Right atrium auricular region (tissue), 2 donors: ENCODE measurements at places on chromosomes 1 and 21. TPM values are rescaled to one million over a fixed set of nuclear protein-coding genes. Genes with fewer than 3 reads are reported as not detected.

Gene PCNT
- total RNA-seq, result 40.3 TPM

Gene RNF223
- total RNA-seq, result not detected

Gene VASH2
- total RNA-seq, result 0.82 TPM

DNA sequence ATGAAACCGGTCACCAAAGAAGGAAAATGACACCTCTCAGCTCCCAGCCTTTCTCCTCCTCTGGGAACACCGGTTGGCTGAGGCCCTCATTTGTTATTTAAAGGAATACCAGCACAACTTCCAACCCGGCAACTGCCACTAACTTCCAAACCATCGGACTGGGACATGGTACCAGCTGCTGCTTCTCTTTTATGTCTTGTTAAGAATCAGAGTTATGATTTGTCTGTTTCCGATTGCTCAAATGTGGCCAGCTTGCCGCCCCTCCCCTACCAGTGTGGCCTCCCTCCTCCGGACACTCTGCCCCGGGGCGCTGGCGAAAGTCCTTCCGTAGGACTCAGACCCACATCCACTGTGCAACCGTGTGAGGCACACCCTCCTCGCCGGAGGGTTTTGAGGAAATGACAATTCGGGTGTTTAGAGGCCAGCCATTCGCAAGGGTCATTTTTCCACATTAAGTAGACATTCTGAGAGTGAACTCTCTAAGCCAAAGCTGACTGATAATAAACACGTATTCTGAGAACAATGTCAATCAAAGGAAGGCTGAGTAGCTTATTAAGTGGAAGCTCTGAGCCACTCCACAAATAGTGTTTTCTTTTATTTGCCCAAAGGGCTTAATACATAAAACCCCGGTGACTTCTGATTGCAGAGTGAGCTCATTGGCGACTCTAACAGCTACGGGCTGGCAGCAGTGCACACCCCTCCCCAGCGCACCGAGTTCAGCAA is 5.5 kb downstream of the RIPK4 start:
- H3K4me3 ChIP-seq, result peak overlapping the region; percentile 36
- no peaks in the 10 kb centered on the region for H3K36me3 ChIP-seq
- H3K27ac ChIP-seq, result peak overlapping the region; percentile 25
- DNase-seq, result peak; percentile 75

- H3K27ac ChIP-seq, result no peak overlapping the region
- H3K4me3 ChIP-seq, result no peak overlapping the region
- DNase-seq, result no peak
- H3K4me1 ChIP-seq, result no peaks in the 10 kb centered on the region
These were observed 83.6 kb downstream of the SLC66A1 start for GRCh38 chr1:19395678-19396192.

Gene S100A12
- 5.5 TPM for total RNA-seq

Gene NUDT4B
- 88.6 TPM for total RNA-seq
